ENCODE measurements at places on chromosomes 2 and 18.
A peak's percentile ranks its signal among the peaks of the same experiment; 100 is the strongest.

- no peak for DNase-seq
Measured at GRCh38 chr18:48861181-48861708, 89.5 kb downstream of the SMAD7 start.

DNA sequence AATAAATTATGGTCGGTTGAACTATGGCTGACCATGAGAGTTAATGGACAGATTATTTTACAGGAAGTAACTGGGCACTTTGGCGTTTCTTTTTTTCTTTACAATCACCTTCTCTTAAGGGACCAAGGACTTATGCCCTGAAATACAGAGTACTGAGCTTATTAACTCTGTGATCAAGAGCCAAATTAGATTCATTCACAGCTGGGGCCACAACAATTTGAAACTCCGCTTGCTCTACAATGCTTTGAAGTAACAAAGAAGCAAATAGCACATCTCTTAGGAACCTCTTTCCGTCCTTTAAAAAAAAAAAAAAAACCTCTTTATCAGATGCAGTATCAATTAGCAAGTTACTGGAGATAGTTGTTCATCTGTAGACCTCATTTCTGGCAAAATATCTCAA lies 112.0 kb downstream of the LYPD6 start:
- DNase-seq = no peak

DNA sequence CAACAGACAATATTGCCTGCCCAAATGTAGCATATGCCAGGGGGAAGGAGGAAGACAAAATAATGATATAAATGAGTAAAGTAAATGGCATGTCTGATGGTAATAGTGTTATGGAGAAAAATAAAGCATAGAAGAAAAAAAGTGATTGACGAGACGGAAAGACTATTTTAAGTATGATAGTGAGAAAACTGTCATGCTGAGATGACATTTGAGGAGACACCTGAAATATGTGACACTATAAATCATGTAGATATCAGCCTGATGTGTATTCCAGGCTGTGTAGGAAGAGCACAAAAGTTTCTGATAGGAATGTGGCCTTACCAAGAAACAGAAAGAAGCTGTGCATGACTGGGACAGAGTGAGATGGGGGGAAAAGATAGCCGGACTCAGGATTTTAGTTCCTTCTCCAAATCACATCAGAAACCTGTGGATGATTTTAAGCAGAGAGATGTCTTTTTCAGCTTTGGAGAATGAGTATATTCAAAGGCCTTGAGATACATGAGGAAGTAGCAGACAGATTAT lies 387.3 kb upstream of the SYT4 start:
- DNase-seq = no peak

DNA sequence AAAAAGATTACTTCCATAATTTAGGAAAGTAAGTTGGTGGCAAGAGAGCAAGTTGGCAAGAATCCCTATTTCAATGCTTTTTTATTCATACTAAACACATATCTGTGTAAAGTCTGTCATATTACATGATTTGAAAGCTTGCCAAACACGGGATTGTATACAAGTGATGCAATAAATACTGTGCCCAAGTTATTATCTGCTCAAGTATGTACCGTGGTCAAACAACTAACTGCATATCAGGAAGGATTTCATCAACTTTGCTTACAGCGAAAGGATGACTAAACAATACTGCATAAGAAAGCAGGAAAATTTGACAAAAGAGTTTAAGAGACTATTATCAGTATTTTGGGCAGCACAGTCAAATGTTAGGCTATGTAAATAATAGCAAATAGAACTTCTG lies 69.6 kb upstream of the SCN1A start:
- DNase-seq = no peak

DNA sequence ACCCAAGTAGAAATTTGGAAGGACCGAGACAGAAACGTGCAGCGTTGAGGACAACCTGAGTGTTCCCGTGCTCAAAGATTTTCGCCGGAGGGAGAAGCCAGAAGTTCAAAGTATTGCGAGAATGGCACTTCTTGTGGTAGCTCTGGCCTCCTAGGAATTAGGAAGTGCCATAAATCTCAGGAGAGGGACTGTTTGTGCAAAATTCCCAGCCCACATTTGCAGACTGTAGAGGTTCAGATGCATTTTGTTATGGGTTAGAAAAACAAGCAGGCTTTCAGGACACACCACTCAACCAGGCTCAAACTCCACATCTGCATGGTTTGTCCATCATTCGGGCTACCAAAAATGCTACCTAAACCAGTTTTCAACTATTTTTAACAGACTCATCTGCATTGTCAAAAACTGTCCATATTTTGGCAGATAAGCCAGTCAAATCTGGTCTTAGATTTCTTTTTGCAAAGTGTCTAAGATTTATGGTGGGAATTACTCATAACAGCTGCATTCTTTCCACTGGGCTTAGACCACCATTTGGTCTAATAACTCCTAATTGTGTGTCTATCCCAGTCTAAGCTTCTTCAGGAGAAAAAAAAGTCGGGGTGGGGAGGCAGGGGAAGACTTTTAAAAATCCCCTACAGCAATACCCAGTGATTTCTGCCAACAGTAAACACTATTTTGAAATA lies 422.9 kb downstream of the ARHGAP15 start:
- no peak for DNase-seq

DNA sequence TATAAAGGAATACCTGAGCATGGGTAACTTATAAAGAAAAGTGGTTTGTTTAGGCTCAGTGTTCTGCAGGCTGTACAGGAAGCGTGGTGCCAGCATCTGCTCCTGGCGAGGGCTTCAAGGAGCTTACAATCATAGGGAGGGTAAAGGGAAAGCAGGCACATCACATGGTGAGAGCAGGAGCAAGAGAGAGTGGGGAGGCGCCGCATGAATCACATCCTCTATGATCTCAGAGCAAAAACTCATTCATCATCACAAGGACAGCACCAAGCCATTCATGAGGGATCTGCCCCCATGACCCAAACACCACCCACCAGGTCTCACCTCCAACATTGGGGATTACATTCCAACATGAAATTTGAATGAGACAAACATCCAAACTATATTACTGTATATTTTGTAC lies 32.5 kb downstream of the R3HDM1 start:
- DNase-seq = peak; percentile 13

DNA sequence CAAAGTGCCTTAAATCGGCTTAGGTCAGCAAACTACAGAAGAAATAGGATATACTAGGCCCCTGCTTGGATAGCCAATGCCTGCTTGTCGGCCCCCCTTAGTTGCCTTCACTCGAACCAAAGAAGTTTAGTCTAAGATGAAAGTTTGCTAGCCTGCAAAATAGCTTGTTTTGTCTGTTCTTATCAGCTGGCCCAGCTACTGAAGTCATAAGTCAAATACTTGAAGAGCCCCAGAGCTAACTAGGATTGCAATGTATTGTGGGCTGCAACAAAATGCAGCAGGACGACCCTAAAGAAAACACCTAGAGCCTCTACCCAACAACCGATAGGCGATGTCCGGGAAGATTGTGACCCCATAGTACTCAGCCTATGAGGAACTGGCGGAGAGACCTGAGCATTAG lies 183.5 kb upstream of the HS6ST1 start:
- no peak for DNase-seq

DNA sequence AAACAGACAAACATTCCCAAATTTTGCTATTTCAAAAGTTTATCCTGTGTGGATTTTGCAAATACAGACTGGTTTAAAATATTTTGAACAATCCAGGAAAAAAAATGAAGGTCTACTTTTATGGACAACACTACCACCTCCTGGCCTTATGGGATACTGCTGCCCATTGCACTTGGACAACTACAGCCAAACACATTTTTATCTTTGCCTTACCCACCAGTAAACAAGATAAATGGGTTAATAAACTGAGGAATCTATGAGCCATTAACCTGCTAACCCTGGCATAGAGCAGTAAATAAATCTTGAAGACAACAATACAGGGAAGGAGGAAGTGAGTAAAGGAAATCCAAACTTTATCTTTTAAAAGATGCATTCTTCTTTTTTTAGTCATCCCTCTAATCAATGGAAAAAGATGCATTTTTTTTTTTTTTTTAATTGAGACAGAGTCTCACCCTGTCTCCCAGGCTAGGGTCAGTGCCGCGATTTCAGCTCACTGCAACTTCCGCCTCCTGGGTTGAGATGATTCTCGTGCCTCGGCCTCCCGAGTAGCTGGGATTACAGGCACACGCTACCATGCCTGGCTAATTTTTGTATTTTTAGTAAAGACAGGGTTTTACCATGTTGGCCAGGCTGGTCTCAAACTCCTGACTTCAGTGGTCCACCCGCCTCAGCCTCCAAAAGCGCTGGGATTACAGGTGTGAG lies 2.1 kb upstream of the SPIRE1 start:
- DNase-seq = no peak

DNA sequence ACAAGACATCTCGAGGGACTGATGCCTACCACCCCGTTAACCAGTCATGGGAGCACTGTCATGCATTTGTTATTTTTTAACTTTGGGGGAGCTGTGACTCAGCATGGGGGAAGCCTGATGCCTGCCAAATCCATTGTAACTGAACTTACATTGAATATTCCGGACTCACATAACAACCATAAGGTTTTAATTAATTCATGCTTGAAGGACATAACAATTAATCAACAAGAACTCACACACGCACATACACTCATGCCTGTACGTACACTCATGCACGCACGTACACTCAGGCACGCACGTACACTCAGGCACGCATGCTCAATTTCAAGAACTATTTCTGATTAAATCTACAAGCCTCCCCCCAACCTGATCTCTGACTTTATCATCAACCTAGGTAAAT lies 1639.1 kb downstream of the SUCLG1 start:
- DNase-seq = no peak

GRCh38 chr2:228545041-228545747 lies 363.7 kb upstream of the SPHKAP start:
- DNase-seq = no peak

GRCh38 chr2:42566837-42567321 lies 1.6 kb upstream of the MTA3 start:
- no peak for DNase-seq

DNA sequence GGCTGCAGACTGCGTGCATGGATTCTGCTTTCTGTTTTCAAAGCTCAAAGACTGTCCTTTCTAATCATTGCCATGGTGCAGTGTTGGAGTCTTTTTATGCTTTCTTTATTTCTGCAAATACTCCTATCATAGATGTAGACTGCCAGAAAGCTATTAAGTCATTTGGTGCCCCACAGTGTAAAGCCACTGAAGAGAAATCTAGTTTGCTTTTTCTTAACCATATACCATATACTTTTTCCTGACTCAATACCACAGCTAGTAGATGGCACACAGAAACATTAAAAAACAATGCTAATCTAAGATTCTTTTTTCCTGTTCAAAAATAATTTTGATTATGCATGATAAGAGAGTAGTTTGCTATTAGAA lies 109.9 kb upstream of the RAB27B start:
- no peak for DNase-seq

DNA sequence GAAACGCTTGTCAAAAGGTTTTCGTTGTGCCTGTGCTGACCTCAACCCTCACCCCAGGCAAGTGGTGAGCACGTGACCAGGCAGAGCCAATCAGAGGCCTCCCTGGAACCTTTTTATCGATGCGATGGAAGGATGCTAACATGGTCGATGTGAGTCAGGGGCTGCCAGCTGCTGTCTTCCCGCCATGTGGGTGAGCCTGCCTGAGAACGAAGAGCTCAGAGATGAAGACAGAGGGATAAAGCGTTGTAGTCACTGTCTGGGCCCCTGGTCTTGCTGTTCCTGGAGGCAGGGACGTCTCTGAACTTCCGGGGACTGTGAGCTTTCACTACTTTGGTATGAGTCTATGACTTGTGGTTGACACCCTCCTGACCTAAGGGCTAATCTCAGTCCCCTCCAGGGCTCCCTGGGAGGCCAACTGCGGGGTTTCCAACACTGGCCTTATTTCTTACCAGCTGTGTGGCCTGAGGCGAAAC lies 18.6 kb downstream of the DNMT3A start:
- no peak for DNase-seq

DNA sequence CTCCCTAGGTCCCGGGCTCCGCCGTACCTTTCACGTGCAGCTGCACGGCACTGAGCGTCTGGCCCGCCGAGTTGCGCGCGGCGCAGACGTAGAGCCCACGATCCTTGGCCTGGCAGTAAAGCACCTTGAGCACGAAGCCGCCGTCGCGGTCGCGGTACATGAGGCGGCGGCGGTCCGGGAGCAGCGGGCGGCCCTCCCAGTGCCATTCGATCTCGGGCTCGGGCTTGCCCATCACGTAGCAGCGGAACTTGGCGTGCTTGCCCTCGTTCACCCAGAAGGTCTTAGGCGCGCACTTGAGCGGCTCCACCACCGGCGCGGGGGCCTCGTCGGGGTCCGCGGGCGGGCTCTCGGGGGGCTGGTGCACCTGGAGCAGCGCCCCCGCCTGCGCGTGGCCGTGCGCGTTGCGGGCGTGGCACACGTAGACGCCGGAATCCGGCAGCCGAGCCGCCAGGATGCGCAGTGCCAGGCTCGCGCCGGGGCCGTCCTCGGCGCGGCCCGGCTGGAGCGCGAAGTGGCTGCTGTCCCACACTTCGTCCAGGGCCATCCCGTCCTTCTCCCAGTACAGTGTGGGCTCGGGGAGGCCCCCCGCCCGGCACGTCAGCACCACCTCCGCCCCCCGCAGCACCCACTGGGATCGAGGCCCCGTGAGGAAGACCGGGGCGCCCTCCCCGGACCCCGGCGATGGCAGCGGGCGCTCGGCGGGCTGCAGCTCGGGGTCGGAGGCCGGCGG lies 980 bp downstream of the OBSL1 start:
- DNase-seq = no peak

DNA sequence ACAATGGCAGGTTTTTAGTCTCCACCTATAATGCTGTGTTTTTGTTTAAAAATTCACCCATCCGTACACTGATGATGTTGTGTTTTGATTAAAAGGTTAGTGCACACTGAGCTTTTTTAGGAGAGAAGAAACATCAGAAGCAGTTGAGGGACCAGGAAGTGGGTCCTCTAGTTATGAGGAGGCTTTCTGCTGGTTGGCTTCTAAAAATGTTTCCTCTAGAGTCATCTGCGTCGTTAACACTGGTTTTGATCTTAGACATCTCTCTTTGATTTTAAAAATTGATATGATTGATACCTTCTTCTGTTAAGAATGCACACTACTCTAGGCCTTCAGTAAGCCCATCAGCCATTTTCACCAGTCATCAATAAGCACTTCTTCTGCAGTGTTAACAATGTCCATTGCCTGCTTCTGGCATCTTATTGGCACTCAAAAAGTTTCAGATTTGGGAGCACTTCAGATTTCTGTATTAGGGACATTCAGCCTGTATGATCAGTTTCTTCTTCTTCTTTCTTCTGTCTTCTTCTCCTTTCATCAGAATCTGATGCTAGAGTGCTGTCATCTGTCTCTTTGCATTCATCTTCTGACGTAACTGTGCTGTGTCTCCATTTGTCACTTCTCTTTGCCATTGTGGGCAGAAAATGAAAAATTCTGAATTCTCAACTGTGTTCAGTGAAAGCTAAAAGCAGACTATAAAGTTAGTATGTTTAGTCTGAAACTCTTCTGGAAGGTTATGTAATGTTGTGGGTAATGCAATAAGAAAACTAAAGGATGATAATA lies 56.3 kb downstream of the PHLPP1 start:
- DNase-seq = no peak

DNA sequence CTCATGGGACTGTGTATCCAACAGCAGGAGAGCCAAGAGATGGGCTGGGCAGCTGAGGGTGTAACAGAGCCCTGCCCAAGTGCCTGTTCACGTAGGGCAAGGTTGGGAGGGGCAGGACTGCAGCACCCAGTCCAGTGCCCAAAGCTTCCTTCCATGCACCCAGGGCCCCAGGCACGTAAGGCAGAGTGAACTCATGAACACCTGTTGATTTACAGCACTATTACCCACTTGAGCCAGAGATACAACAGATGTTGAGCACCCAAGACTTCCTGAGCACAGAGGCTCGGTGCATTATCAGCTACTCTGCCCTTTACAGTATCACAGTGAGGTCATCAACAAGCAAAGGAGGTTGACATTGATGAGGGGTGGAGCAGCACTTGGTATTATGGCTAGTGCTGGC lies 50.2 kb upstream of the FHL2 start:
- no peak for DNase-seq

- DNase-seq = no peak
Measured at GRCh38 chr18:35158728-35159450, 81.9 kb upstream of the ZNF397 start.
